ENCODE measurements at places on chromosomes 4 and X.

DNA sequence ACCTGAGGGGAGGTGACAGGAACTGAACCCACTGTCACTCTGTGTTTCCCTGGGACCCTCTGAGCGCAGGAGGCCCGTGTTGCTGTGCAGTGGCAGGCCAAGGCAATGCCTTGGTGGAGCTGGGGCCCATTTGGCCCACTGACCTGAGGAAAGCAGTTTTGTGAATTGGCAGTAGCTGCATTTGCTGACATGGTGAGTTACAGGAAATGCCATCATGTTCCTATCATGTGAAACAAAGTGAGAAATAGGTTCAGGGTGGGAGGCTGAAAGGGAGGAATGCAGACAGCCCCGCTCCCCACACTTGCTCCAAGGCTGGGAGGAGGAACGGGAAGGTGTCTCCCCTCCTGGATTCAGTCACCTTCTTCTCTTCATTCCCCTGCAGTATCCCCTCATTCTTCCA, 146.1 kb downstream of the PTTG2 start:
- no peak for DNase-seq

DNA sequence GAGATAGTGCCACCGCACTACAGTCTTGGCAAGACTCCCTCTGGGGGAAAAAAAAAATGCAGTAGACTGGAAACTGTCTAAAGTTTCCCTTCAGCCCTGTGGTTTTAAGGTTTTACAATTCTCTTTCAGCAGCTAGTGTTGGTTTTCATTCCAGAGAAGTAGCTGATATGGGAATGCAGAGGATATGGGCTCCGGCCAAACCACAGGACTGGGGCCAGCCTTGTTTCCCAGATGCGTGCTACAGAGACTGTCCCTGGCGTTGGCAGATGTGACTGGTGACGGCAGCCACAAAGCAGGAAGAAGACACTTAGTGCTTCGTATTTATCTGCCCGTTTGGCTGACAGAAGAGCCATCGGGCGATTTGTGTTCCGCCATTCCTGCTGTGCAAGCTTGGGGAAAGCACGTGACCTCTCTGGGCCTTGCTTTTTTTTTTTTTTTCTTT, 43.2 kb downstream of the ZBTB49 start:
- no peak for DNase-seq

- DNase-seq, result no peak
Measured at GRCh38 chrX:103550415-103551051, 31.2 kb upstream of the RAB40A start.

GRCh38 chr4:145297556-145297955, 117.2 kb upstream of the OTUD4 start:
- DNase-seq, result no peak

- no peak for DNase-seq
Measured at GRCh38 chr4:81436096-81436495, 35.6 kb downstream of the RASGEF1B start.

GRCh38 chr4:168908093-168908492, 102.0 kb downstream of the CBR4 start:
- DNase-seq, result no peak

DNA sequence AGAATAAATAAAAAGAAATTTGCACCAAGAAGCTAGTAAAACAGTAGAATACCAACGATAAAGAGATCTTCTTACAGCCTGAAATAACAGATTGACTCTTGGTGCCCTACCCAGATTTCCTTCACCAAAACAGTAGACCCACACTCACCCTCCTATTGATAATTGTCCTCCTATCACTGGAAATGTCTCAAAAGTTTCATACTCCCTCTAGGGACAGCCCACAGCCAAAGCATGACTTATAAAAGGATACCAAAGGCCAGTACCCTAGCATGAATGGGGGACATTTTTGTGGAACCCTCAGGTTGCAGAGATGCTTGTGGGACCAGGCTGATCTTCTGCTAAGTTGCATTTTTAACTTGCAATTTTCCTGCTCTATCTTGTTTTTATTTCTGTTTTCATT, 104.1 kb downstream of the INPP4B start:
- DNase-seq, result no peak

DNA sequence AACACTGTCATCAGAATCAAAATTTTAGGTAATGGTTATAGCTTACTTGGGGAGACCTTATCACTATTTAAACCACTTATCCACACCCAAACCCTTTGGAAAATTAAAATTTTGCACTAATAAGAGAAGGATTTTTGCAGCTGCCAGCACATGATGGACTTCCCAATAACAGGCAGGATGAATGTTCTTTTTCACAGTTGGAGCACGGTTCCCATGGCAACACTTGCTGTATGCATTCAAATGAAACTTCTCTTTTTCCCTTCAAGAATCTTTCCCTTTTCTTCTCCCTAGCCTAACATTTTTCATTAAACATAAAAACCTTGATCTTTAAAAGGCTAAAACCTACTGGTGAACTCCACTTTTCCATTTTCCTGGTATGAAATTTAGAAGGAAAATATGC, 768.2 kb downstream of the KCTD8 start:
- DNase-seq, result no peak

DNA sequence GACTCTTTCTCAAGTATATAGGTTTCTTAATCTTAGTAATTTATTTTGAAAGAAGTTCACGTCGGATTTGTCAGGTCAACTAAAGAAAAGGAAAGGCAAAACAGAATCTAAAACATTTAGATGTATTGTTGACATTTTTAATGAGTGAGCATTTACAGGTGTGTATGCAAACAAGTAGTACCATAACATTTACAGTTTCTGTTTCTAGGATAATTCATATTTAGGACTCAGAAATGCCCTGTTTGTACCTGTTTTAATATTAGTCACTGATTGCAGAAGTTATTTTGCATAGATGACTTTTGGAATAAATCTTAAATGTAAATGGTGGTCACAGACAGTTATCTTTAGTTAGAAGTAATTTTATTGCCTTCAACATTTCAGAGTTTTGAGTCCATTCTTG, 151.3 kb upstream of the NUDT6 start:
- no peak for DNase-seq

GRCh38 chr4:1288786-1289185, 905 bp upstream of the MAEA start:
- DNase-seq, result no peak

- DNase-seq, result peak; percentile 64
Measured at GRCh38 chrX:53188763-53189162, 36.2 kb downstream of the KDM5C start.
